ENCODE measurements at places on chromosomes 4 and X.
A peak's percentile ranks its signal among the peaks of the same experiment; 100 is the strongest.

DNA sequence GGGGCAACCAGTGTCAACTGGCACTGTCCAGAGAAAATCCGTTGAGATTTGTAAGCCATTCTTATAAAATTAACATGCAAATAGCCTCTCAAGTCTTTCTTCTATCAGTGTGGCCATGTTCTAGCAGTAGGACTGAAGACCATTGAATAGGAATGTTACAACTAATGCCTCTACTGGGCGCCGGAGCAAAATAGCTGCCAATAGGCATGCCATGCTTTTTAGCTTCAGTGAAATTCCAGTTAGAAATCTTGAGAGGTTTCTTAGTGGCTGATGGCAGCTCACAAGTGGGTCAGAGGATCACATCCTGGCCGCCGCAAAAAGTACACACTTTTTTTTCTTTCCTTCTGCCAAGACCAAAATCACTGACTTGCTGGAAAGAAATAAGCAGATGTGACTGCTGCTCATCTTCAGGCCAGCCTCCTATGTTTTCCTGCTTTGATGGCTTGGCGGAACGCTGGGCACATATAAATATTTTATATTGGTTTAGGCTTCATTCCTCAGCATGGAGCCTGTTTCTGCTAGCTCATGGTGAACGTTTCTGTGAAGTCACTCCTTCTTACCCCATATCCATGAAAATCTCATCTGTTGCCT lies 293.1 kb downstream of the TENM3 start:
- no peak for DNase-seq

GRCh38 chr4:99859618-99860017 lies 34.6 kb downstream of the LAMTOR3 start:
- DNase-seq = no peak

DNA sequence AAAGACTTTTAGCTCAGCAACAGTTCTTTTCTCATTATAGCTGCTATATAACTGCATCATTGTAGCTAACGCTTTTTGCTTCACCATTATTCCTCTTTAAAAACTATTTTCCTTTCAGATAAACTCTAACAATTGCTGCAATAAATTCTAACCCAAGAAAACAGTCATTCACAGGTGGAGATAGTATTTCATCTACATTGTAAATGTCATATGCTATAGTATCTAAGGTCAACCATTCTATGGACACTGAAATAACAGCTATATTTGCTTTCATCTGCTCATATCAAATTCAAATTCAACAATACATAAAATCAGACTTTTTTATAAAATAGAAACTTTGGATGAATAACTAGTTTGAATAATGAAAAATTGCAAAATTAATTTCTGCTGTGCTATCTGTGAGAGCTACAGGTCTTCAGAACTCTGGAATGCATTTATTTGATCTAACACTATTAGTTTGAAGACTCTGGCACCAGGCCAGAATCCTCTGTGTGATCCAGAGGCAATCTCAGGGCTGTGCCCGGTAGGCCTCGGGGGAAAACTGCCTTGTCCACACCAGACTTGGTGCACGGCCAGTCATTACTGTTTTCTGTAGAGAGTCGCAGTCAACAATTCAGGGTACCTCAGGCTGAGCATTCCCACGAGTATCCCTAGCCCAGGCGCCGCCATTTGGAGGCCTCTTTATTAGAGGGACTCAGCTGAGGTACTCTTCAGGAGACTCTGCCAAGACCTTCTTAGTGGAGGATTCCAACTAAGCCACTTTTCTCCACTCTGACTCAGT lies 332.4 kb downstream of the SLC7A11 start:
- DNase-seq = no peak

- DNase-seq = no peak
Measured at GRCh38 chr4:36133086-36133485, 111.2 kb downstream of the ARAP2 start.

DNA sequence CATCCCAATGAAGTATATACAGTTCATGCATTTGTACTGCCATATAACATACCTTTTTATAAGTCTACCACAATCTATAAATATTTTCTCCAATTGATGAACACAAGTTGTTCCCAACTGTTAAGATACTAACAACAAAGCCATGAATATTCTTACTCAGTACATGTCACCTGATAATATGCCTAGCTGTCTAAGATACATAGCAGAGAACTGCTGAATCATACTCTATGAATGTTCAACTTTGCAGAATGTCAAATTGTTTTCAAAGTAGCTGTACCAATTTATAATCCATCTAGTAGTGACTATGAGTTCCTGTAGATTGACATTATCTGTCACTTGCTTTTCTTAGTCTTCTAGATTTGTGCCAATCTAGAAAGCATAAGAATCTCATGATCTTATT lies 84.9 kb downstream of the RAB28 start:
- DNase-seq = no peak

- no peak for DNase-seq
Measured at GRCh38 chrX:139881572-139881971, 51.3 kb downstream of the ATP11C start.

DNA sequence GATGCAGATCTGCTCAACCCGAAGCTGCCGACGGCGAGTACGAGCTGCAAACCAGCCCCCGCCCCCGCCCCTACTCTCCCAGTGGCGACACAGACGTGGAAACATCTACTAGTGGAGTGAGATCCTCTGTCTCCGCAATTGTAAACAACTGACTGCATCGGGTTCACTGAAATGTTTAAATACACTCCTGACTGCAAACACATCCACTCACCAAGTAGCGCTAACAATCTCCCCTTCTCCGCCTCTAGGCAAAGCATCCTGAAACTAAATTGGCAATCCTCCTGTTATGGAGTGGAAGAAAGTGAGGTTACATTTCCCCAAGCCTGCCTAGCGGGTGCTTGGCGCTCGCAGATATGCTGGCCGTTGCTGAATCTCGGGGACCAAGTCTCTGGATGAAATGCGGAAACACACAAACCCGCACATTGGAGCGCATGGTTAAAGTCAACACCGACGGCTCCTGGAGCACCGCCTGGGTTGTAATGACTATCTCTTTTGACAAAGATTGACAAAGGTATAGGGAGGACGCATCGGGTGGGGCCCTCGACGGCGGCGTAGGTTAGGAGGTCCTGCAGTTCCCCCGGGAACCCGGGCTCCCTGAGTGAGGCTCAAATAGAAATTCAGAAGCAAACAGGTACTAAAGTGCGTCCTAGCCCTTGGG lies 117.0 kb upstream of the TEX13C start:
- DNase-seq = no peak

DNA sequence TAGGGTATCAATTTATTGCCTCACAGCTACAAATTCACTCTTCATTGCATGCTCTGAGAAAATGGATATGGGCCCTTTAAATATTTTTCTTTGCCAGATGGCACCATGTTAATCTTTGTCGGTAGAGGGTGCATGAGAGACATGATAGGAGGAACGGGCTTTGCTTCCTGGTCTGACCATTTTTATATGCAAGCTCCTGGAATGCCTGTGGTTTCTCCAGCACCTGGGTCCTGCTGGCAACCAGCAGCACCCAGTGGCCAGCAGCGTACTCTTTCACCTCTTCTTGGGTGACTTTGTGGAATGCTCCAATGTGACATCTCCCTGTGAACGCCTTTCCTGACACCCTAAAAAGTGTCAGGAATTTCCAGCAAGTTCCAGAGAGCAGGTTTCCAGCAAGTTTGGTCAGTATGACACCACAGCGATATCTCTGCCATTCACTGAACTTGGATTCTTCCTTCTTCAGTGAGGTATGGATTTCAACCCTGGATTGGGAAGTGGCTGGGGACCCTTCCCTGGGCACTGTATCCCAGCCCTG lies 140.3 kb upstream of the PGRMC2 start:
- DNase-seq = peak; percentile 4

GRCh38 chr4:84366161-84366560 lies 132.9 kb downstream of the NKX6-1 start:
- no peak for DNase-seq

DNA sequence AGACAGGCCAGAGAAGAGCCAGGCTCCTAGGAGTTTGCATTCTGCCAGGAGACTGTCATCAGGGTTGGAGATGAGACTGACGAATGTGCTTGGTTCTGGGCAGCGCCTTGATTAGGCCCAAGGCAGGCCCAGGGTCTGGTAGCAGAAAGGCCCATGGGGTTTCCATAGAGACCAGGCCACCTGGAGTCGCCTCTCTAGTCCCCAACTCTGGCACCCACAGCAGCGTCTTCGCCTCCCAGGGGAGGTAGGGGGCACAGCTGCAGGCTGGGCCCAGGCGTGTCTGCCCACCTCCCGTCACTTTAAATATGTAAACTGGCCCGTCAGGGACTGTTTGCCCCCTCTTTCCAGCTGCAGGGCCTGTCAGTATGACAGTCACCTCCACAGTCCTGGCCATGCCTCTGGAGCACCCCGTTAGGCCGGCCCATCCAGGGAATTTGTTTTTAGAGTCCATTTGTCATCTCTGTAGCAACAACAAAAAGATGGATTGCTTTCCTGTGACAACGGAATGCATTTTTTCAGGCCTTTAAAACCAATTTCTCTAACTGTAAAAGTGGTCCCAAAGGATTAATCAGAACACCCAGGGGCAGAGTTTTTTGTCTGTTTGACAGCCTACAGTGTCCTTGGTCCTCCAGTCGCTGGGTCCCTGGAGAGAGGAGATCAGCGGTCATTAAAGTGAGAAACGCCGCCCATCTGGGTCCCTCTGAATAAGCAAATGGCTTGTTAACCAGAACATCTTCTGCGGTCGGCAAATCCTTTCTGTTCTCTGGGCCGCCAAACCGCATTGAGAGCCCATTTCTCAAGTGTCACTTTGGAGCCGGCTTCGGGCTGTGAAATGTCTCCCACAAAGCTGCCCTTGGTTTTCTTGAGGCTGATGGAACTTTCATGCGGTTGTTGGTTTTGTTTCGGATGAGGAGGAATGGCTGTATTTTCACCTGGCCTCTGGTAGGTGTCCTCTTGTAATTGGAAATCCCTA lies 153.0 kb upstream of the PSAPL1 start:
- DNase-seq = no peak

- DNase-seq = no peak
Measured at GRCh38 chr4:104530426-104530825, 35.7 kb upstream of the CXXC4 start.

GRCh38 chrX:140765043-140765784 lies 55.7 kb downstream of the LINC00632 start:
- no peak for DNase-seq

GRCh38 chr4:81214144-81214880 lies 710 bp downstream of the PRKG2 start:
- no peak for DNase-seq

- DNase-seq = no peak
Measured at GRCh38 chr4:74431113-74431826, 13.7 kb upstream of the AREG start.

- no peak for DNase-seq
Measured at GRCh38 chr4:70994387-70995099, 1.1 kb downstream of the DCK start.

- no peak for DNase-seq
Measured at GRCh38 chrX:131649741-131650140, 105.9 kb downstream of the OR13H1 start.

GRCh38 chr4:138307319-138307718 lies 65.2 kb upstream of the SLC7A11 start:
- DNase-seq = peak; percentile 89

- no peak for DNase-seq
Measured at GRCh38 chr4:33357121-33357520, 2637.0 kb downstream of the PCDH7 start.

- peak; percentile 10 for DNase-seq
Measured at GRCh38 chr4:4789462-4789861, 70.0 kb upstream of the MSX1 start.

DNA sequence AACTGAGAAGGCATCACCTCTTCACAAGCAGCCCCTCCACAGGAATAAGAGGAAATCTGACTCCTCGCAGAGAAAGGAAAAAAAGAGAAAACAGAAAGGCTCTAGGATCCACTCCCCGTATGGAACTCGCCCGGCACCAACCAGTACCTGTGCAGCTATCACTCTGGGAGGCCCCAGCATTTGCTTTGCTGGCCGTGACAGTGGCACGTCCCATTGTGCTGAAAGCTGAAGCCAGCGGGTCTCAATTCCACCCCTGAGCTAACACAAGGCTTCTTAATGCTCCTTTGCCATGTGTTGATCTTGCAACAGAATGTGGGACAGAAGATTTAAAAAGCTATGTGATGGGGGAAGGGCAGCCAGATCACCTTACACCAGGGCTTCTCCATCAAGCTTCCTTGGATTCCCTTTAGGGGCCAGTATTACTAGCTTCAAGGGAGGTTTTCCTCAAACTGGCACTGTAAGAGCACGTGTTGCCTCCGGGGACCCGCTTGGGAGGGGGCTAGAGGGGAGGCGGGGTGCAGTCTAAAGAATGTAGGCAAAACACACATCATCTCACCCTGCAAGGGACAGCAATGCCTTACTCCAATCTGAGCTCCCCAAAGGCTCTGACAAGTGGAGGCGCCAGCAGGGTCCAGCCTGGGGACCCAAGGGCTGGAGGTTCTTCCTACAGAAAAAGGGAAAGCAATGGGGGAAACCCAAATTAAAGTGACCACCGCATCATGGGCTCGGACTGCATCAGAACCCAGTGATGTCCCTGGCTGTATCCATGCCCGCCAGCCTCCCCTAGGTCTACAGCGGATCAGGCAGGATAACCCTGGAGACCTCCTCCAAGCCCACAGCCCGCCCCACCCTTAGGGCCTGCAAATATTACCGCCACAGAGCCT lies 1.2 kb downstream of the USP46 start:
- no peak for DNase-seq

DNA sequence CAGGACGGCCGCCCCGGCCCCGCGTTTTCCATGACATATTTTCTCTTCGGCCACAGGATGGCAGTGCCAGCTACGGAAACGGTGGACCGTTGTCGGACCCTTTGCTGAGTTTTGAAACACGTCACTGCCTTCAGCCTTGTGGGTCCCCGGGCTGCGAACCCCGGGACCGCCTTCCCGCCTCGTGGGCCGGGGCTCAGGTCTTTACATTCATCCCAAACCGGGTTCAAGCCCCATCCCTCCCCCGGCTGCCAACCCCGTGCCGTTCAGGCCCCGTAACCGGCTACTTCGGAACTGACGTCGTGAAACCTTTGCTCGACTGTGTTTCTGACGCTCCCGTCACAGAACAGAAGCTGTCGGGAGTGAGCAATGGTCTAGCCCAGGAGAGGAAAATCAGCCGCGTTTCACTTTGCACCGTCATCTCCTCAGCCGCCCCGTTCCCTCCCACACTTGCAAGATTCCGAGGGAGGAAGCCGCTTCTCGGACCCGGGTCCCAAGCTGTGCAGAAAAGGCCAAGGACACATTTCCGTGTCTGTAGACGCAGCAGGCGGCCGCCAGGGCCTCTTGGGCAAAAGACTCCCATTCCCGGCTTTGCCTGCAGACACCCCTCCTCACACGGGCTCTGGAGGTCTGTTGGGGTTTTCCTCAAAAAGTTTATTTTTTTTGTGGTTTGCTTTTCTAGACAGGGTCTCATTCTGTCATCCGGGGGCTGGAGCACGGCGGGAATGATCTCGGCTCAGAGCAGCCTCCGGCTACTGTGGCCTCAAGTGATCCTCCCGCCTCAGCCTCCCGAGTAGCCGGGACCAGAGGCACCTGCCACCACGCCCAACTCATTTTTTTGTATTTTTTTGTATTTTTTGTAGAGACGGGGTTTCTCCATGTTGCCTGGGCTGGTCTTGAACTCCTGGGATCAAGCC lies 41.4 kb upstream of the PPP2R3B start:
- no peak for DNase-seq

GRCh38 chrX:109855501-109855900 lies 122.4 kb upstream of the ACSL4 start:
- DNase-seq = peak; percentile 64

Data from inflammatory macrophage treated with lipopolysaccharide for 4 hours (primary cell).